ENCODE measurements at places on chromosomes 3 and 15.

- DNase-seq, result no peak
Observed at GRCh38 chr3:129001806-129002572, 885 bp downstream of the EFCC1 start.

GRCh38 chr15:100256970-100257650 is 84.7 kb downstream of the ADAMTS17 start:
- DNase-seq, result no peak

- no peak for DNase-seq
Observed at GRCh38 chr3:170079536-170080165, 41.9 kb downstream of the GPR160 start.

DNA sequence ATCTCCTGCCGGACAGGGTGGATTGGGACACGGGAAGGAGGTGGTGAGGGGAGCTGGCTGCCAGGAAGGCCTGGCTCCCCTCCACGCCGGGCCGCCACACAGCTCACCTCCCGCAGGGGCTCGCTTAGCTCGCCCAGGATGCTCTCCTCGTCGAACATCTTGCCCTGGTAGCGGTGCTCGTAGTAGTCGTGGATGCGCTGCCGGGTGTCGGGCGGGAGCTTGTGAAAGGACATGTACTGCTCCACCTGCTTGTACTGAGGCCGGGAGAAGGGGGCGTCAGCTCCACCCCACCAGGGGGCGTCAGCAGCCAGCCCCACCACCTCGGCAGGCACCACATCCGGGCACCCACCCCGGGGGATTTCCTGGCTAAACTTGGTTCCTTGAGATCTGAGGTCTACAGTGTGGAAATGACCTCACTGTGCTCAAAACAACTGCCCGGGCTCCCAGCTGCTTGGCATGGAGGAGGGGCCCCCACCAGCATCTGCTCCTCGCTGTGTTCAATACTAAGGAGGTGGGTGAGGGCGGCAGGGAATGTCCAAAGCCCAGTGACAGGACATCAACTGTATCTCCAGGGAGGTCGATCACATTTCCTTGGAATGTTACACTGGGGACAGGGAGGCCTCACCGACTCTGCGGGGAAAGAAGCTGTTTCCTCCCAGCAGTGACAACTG is 43.4 kb downstream of the HCN4 start:
- DNase-seq, result no peak

DNA sequence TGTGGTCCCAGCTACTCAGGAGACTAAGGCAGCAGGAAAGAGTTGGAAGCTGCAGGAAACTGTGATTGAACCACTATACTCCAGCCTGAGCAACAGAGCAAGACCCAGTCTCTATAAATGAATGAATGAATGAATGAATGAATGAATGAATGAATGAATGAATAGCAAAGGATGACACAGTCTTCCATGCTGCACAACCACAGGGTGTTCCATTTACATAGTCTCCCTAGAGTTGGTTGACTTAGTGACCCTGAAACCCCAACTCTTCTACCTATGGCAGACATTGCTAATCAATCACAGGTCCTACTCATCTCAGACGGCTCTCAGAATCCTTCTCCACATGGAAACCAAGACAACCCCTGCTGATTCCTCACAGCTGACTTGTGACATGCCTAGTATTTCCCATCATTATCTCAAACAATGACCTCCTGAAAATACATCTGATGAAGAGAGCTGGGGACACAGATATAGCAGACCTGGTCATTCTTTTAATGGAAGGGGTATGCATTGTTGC is 2.1 kb downstream of the IQCF5 start:
- no peak for DNase-seq

DNA sequence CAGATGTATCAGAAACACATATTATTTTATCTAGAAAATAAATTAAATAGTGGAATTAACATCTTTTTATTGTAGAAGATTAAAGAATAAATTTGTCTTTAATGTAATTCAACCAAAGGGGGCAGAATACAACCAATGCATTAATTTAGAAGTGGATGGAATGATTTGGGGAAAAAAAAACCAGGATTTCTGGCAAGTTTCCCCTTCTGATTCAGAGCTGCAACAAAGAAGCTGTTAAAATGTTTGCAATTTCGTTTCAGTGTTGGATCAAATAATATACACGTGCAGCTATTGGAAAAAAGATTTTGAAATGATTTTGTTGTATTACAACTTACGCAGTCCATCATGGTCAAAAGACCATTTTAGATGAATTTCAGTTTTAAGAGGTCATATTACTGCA is 71.6 kb upstream of the ZNF280D start:
- DNase-seq, result no peak

DNA sequence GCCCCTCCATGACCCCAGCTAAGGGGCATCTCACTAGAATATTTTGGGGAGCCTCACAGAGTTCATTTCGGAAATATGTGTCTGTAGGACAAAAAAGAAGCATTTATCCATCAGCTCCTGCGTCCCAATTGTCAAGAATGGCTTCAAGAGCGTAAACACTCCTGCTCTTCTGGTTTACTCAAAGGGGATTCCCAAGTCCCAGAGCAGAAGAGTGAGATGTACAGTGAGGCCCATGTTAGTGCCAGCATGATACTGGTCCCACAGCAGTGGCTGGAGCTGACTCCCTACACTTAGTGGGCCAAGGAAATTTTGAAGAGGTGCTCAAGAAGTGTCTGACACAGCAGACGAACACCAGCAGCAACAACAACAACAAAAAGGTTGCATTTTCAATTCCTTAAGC is 34.9 kb upstream of the ARL8B start:
- no peak for DNase-seq

DNA sequence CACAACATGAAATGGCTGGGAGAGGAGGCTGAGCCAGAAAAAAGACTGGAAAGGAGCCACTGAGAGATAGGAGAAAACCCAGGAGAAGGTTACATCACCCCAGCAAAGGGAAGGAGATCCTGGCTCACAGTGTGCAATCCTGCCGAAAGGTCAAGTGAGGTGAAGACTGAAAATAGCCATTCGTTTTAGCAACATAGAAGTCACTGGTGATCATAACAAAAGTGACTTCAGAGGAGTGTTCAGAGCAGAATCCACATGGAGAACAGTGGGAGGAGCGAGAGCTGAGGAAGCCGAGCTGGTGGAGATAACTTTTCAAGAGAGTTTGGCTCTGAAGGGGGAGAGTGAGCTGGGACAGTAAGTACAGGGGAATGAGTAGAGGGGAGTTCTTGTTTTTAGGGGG is 5.4 kb upstream of the HEG1 start:
- DNase-seq, result no peak

GRCh38 chr3:188417766-188418165 is 263.8 kb downstream of the LPP start:
- DNase-seq, result no peak

DNA sequence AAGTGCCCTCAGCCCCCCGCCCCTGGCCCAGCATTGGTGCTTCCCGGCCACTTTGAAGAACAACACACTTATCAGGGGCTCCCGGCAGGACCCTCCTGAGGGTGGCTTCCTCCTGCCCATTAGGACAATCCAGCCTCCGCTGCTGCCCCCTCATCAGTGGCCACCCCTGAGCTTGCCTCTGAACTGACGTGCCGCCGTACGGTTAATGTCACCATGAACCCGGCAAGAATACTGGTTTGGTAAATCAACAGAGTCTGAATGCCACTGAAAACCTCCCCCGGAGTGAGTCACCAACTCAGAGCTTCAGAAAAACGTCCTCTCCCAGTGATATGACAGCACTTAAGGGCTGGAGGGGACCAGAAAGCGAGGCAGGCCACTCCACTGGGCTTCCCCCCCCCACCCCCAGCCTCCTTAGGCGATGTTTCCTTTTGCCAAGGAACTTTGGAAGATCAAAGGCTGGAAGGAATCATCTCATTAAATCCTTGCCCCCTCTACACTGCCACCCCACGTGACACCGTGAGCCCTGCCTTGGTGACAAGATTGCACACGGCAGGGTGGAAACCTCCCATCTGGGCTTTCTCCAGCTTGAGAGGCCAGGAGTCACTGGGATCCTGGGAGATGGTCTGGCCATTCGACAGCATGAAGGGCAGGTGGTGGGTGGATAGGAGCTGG is 142.1 kb downstream of the NUP210 start:
- DNase-seq, result no peak

DNA sequence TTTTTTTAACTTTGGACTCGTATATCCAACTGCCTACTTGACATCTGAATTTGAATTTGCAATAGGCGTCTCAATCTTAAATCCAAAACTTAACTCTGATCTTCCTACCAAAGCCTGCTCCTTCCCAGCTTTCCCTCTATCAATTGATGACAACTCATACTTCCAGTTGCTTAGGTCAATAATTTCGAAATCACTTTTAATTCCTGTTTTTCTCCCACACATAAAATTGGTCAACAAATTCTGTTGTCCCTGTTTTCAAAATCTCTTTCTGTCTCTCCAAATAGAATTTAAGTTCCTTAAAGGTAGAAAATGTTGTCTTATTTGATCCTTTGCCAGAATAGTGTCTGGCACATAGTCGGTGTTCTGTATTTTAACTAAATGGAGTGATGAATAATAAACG is 332.4 kb downstream of the SATB1 start:
- DNase-seq, result no peak

DNA sequence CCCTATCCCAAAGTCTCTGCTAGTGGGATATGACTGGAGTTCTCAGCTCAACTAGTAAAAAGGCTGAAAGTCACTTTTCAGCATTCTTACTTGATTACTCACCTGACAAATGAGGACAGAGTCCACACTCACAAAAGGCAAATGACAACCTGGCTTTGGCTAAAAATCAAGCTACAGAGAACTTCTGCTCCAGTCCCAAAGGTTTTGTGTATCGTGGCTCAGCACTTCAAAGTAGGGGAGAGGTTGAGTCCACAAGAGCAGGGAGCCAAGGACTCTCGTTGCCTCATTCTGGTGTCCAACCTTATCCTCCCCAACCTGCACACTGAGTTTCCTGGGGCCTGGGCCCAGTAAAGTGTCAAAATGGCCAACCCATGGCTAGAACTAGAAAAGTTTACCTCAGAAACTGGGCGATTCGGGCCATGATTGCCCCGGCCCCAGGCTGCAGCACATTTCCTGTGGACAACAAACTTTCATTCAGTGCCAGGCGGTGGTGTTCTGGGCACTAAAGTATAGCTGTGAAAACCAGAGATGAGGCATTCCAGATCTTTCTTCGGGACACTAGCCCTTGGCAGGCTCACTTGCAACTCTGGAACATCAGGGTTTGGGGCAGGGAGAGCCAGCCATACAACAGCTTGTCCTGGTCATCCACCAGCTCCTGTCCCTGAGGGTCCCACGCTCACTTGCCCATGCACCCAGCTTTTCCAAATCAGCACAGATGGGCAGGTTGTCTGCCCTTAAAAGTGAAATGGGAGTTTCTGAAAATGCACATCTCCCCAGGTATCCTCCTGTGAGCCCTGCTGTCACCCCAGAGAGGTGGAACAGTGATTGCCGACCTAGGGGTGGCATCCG is 3.1 kb downstream of the ACAA1 start:
- no peak for DNase-seq

DNA sequence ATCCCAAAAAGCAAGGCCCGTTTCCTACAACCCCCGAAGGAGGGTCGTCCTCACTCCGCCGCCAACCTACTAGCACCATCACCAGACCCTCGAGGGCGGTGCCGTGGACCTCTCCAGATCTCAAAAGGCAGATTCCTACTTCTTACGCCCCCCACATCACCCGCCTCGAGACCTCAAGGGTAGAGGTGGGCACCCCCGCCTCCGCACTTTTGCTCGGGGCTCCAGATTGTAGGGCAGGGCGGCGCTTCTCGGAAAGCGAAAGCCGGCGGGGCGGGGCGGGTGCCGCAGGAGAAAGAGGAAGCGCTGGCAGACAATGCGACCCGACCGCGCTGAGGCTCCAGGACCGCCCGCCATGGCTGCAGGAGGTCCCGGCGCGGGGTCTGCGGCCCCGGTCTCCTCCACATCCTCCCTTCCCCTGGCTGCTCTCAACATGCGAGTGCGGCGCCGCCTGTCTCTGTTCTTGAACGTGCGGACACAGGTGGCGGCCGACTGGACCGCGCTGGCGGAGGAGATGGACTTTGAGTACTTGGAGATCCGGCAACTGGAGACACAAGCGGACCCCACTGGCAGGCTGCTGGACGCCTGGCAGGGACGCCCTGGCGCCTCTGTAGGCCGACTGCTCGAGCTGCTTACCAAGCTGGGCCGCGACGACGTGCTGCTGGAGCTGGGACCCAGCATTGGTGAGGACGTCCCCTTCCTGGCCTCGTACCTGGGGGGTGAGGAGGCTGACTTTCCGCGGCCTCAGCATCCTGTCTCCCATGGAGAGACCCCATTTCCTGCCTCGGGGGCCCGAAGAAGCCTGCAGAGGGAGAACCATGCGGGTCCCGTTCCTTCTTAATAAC is at the start of gene MYD88:
MYD88 (plus strand) TSS at position 313 of the 842 bp plus-strand sequence; CDS start at position 353, 40 bp downstream.
- no peak for DNase-seq

DNA sequence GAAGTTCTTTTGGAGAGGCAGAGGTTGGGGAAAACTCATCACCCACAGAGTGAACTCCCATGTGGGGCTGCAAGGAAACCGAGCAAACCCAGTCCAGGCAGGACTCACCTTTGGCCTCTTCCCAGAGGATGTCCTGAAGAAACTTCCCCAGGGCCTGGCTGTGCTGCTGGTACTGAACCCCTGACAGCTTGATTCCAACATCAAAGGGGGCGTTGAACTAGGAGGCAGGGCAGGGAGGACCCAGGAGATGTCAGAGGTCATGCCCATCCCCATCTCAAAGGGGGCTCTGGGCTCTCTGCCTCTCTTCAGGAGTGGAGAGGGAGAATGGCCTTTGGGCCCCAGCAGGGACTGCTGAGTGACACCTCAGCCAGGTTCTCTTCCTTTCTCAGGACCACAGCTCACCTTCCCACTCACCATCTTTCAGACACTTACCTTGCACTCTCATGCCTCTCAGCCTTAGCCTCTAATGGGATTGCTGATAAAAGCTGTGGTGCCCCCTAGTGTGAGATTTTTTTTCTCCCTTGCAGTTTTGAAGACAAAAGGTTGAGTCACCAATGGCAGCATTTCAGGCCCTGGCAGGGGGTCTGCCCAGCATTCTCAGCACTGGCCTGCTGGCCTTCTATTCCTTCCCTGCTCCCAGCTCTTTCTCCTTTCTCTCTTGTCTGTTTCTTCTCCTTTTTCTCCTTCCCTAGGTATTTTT is 6.0 kb downstream of the GHRL start:
- peak; percentile 2 for DNase-seq

DNA sequence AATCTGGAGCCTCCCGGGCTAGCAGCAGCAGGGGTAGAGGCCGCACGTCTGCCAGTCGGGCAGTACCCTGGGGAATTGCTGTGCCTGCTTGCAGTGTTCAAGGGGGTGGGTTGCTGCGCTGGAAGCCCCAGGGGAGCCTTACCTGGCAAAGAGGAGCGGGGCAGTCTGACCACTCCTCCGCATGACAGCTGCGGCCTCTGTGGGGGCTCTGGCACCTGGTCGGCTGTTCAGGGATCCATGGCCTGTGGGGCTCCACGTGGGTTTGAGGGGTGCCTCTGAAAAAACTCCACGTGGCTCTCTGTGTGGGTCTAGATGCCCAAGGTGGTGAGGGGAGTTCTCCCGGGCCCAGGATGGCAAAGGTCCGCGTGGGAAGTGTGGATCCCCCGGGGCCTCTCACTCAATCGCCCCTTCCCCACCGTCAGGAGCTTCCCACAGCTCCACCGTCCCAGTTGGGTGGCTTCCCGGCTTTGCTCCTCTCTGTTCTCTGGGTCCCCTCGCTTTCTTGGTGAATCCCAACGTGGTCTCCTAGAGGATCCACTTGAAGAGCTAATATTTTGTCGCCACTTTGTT is 184.5 kb downstream of the EFHB start:
- no peak for DNase-seq

All from NCI-H187 treated with DMSO at 0.1 percent for 48 hours (cell line).